ENCODE measurements at places on chromosomes 12 and 14. TPM values are rescaled to one million over a fixed set of nuclear protein-coding genes. Genes with fewer than 3 reads are reported as not detected.

The CBLN3 gene
- total RNA-seq, result 4.2 TPM

- no peak for DNase-seq
Measured at GRCh38 chr12:116962783-116963356, 52.1 kb downstream of the FBXW8 start.

DNA sequence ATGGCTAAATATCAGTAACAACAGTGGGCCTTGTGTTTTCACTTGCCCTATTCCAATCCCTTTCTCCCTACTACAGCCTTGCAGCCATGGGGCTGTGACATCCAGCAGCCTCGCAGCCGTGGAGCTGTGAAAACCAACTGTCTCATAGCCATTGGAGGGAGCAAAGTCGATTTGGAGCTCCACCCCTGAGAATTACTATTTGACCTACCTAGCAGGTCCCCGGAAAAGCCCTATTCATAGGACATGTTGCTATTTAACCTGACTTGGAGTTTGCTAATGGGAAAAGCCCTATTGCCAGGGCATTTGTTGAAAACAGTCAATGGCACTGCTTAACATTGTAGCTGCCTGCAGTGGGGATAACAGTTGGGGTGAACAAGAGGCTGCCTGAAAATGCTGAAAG is 33.3 kb downstream of the ERG28 start:
- DNase-seq, result no peak

DNA sequence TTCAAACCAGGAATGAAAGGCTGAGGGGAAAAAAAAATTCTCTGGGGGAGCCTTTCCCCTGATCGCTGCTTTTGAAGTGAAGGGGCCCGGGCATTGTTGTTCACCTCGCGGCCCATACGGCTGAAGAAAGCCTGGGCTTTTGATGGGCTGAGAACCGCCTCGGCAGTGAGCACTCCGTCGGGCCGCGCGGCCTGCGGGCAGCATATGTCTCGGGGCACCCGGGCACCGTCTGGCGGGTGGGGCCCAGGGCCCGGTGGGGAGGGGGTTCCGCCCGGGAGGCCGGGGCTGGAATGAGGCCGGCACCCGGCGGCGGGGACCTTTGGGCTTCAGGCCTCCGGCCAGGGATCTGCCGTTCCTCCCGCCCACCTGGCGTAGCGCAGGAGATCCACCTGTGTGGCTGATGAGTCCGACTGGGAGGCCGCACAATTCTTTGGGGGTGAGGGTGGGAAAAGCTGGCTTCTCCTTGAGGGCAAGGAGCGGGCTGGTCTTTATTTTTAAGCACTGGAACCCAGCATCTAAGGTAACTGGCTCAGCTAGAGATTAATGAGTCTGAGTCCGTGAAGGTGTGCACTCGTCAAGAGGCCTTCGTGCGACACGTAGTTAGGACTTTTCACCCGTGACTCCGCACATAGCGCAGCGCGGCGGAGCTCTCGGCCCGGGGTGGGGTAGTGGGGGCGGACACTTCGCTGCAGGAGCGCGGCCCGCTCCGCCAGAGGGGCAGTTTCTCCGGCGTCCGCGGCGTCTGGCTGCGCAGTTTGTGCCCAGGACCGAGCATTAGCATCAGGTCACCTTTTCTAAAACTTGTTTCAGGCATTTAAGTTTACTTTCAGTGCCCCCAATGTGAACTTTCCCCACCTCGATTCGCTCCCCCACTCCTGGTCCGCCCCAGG is 10.6 kb downstream of the FOXA1 start:
- DNase-seq, result no peak

- DNase-seq, result no peak
Measured at GRCh38 chr12:51183816-51184215, 10.9 kb upstream of the TFCP2 start.

- no peak for DNase-seq
Measured at GRCh38 chr14:65846196-65846868, 433.8 kb downstream of the FUT8 start.

DNA sequence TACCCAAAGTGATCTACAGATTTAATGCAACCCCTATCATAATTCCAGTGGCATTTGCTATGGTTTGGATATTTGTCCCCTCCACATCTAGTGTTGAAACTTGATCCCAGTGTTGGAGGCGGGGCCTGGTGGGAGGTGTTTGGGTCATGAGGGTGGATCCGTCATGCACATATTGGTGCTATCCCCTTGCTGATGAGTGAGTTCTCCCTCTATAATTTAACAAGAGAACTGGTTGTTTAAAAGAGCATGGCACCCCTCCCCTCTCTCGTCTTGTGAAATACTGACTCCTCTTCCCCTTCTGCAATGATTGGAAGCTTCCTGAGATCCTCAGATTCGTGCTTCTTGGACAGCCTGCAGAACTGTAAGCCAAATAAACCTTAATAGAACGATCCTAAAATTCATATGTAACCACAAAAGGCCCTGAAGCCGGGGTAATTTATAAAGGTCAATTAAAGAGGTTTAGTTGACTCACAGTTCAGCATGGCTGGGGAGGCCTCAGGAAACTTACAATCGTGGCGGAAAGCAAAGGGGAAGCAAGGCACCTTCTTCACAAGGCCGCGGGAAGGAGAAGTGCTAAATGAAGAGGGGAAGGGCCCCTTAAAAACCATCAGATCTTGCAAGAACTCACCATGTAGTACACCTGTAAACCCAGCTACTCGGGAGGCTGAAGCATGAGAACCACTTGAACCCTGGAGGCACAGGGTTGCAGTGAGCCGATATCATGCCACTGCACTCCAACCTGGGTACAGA is 41.2 kb downstream of the SLC39A9 start:
- no peak for DNase-seq

DNA sequence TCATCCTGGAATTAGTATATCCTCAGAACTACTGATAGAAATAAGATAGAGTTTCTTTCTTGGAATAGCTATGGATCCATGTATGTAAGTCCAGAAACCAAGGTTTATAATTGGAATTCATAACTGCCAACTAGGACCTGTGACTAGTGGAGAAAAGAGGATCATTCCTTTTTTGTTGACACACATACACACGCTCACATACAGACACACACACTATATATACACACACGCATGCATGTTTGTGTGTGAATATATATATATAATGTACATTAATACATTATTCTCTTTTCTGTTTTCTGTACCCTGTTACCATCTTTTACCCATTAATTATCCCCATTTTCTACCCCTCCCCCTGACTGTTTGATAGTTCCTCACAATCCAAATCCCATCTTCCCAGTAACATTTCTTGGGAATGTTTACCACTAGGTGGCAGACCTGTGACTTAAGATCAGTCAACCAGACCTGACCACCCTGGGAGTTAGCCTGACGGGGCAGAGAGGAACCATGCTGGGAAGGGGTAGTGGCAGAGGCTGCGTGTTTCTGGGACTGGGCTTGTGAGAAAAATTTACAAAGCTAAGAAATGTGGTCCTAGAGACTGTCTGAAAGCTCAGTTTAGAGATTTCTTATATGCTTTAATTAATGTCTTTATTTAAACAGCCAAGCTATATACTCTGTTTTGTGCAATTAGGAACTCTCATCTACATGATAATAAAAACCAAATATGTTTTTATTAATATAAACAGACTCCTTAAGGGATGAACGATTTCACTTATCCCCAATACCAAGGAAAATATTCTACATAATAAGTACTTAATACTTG is 308.0 kb downstream of the PPFIA2 start:
- DNase-seq, result no peak

DNA sequence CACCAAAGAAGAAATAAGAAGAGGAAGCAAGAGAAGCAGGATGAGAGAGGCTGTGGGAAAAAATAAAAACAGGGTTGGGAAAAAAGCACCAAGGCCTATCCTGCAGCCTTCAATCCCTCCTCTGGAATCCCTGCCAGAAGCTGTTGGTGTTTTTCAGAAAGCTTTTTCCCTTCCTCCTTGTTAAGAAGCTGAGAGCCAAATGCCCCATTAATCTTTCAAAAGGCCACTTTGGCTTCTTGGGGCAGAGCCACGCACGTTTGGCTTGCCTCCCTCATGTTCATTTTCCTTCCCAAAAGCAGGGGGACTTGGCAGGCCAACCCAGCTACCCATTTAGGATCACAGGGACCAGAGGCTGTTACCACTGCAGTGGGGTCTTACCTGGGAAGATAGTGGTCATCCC is 365.3 kb downstream of the NUAK1 start:
- no peak for DNase-seq

- DNase-seq, result no peak
Measured at GRCh38 chr12:77072833-77073495, 7.6 kb upstream of the E2F7 start.

DNA sequence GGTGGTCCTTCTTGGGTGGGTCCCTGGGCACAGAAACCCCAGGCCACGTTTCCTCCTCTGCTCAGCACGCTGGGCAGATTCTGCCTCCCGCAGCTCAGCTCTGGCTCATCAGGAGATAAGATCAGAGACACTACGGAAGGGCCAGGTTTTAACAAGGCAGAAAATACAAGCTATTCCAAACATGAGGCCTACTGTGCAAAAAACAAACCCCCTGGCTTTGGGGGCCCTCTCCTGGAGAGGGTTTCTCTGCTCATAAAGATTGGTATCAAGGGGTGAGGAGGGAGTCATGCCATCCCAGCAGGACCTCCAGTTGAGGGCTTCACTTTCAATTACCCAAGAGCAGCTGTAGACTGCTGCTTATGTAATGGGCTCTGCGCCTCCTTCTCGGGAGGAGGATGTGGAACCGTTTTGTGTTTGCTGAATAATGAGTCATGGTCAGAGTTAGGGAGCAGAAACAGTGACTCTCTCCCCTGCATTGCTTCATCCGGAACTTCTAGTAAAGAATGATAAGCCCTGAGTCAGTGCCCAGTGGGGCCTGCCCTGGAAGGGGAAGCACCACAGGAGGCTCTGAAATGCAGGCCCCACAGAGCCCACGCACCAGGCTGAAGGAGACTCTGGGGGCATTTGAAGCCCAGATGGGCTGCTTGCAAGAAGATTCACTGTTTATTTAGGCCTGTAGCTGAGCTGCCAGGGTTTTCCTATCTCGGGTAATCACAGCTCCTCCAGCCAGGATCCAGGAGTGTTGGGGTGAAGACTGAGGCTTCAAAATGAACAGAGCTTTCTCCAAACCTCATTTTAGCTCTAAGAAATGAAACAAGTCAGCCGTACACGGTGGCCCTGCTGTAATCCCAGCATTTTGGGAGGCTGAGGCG is 79.3 kb downstream of the SSPN start:
- no peak for DNase-seq

The TAS2R50 gene
- total RNA-seq, result 0.47 TPM

The GYS2 gene
- total RNA-seq, result 0.15 TPM

GRCh38 chr12:58537278-58537677 is 383.0 kb downstream of the LRIG3 start:
- DNase-seq, result no peak

DNA sequence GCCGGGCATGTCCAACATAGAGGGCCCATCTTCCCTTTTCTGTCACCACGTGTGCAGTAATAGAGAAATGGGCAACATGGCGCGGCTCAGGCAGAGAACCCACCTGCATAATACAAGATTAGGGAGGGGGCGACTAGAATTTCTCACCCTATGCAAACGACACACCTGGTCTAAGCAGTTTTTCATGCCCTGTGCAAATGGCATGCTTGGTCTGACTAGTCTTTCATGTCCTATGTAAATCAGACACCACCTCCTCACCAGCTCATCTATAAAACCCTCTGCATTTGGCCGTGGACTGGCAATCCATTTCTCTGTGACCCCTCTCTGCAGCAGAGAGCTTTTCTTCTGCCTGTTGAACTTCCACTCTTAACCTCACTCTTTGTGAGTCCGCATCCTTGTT is 180.2 kb upstream of the PZP start:
- no peak for DNase-seq

The GRIN2B gene
- total RNA-seq, result not detected

DNA sequence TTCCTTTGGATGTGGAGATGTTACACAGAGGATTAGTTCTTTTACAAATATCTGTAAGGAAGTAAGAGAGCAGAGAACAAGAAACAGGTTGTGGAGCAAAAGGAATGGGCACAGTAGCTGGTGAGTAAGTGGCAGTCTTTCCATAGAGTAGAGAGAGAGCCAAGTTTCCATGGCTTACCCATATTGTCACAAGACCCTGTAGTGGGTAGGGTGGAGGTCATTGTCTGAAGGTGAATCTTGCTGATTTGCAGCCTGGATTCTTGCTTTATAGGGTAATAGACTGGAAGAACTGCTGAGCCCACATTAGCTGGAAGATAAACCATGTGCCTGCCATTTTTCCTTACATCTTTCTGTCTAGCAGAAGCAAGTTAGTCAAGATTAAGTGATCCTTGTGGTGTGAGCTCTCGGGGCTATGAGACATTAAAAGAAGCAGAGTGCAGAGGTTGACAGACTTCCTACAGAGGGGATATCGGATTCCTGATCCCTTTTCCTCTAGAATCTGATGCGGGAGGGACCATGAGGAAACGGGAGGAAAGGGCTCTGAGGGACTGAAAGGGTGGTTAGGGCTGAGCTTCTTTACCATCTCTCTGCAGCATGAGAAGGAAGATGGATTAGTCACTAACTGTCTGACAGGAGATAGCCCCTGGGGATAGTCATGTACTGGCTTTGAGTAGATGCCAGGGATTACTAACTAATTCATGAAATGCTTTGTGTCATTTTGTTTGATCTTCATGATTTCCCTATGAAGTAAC is 44.0 kb upstream of the LRTM2 start:
- no peak for DNase-seq

DNA sequence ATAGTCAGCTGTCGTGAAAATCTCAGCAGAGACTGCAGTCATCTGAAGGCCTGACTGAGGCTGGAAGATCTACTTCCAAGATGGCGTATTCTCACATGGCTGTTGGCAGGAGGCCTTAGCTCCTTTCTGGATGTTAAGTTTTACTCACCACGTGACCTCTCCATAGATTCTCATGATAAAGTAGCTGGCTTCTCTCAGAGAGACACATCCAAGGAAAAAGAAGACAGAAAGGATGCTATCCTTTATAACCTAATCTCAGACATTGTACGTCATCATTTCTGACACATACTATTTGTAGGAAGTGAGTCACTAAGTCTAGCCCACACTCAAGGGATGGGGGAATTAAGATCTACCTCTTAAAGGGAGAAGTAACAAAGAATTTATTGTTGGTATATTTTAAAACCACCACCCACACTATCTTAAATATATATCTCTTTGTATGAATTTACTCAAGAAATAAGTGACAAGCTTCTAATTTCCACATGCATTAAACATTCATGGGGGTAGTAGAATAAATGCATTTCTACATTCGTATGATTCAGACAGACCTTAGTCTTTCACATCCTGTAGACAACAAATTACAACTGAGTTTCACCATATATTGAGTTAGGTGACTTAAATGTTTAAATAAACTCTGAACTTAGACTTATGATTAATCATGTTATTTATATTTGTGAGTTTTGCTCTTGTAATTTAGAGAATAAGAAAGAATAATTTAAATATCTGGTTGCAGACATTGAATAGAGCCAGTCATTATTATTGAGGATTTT is 411.0 kb downstream of the LRIG3 start:
- no peak for DNase-seq

The LMNTD1 gene
- not detected for total RNA-seq

- DNase-seq, result no peak
Measured at GRCh38 chr14:80780500-80780899, 161.0 kb downstream of the CEP128 start.

The SLC25A47 gene
- not detected for total RNA-seq

- DNase-seq, result no peak
Measured at GRCh38 chr12:130956009-130956408, 2.3 kb downstream of the ADGRD1 start.

GRCh38 chr12:42019746-42020145 is 124.9 kb downstream of the GXYLT1 start:
- DNase-seq, result no peak
